ENCODE measurements at places on chromosomes 2 and 18.

GRCh38 chr2:170265321-170265720 is 87.4 kb downstream of the MYO3B start:
- DNase-seq: no peak

DNA sequence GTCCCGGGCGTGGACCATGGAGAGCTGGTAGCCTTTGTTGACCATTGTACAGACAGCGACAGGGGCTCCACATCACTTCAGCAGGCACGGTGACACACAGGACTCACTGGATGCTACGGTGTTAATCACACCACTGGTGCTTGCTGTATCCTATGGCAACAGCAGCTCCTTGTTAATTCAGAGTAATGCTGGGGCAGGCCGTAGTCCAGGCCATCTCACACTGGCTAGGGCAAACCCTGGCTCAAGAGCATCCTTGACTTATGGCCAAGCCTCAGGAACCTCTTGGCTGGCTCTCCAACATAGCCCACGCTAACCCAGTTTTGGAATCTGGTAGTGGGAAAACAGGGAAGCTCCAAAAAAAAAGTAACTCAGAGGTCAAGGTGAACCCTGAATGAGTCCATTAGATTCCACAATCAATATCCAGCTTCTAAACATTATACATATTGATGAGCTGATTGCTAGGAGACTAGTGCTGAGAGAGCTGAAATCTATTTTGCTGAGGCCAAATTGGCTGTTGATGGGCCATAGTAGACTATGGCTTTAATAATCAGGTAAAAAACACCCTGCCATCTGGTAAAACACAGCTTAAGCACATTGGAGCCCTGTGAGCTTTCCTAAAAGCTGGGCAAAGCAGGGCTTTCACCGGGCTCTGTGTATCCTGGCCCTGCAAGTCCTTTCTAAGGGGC is 253.6 kb downstream of the PRKCE start:
- no peak for DNase-seq

DNA sequence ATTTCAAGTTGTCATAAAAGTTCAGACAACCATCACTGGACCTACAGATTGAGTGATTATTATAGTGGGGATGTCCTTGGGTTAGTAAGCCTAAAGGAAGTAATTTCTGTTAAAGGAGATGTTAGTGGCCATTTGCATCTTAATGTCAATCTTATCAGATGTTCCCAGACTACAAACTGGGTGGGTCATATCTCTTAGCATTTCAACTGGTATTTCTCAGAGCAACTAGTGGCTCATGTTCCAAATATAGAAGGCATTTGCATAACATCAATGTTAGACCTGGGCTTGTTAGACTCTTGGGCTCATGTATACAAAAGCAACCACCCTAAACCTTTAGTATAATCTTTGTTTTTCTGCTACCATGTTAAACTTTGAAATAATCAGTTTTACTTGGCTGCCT is 17.9 kb downstream of the PLEKHA3 start:
- DNase-seq: no peak

GRCh38 chr2:234145511-234145910 is 95.0 kb downstream of the SPP2 start:
- DNase-seq: no peak

- DNase-seq: no peak
Observed at GRCh38 chr2:112644933-112645309, 818 bp upstream of the SLC20A1 start.

DNA sequence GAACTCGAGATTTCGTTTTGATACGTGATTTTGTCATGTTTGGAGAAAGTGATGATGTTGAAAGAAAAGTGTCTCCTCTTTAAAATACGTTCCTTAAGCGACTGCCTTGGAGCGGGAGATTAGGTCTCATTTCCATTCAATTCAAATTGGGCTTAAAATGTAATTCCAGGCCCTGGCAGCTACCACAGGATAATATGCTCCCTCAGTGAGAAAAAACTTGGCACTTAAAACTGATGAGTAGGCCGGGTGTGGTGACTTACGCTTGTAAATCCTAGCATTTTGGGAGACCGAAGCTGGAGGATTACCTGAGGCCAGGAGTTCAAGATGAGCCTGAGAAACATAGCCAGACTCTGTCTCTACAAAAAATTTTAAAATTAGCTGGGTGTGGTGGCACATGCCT is 146.3 kb upstream of the L3MBTL4 start:
- no peak for DNase-seq

- no peak for DNase-seq
Observed at GRCh38 chr18:63763831-63764600, 11.2 kb upstream of the SERPINB7 start.

GRCh38 chr2:113229795-113230194 is 48.9 kb downstream of the PAX8 start:
- DNase-seq: no peak

DNA sequence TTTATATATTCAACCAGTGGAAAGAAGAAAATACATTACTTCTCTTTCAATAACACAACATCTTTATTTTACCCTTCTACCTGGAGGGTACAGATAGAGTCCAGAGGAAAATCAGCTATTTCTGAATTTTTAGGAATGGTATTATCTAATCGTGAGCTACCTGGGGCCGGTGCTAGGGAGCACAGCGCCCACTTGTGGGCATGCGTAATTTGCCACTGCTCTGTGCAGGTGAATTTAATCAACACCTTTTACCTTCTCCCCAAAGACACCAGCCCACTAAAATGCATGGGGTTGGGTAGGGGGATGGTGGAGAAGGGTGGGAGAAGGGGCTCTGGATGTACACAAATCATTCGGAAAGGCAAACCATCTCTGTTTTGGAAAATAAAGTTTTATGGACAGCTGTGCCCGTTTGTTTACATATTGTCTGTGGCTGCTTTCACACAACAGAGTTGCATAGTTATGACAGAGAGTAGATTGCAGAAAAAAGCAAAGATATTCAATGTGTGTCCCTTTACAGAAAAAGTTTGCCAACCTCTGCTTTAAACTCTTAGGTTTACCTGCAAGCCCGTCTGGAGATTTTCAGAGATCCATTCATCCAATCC is 51.5 kb upstream of the DCC start:
- no peak for DNase-seq

DNA sequence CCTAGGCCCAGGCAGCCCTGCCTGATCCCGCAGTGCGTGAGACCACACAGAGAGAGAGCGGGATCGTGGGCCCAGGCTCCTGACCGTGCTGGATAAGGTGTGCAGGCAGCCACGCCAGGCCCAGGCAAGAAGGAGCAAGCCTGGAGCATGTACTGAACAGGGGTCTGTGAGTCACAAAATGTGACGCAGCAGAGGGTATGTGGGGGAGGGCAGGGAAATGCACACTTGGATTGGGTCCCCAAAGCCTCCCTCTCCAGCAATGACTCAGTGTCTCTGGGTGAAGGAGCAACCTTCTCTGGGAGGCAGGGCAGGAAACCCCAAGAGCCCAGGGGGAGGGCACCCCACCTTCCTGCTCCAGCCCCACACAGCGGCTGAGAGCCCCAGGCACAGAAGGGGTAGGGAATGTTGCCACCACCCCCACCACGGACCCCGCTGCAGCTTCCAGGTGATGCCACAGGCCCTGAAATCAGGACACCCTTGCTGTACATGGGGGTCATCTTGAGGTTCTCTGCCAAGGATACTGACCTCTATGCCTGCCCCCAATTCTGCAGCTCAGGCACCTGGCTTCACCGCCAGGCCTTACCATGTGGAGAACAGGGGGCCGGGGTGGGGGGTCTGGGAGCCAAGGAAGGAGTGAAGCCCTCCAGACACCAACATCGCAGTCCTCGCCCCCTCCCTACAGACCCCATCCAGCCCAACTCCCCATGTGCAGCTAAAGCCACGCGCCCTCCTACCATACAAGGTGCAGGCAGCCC is 1.3 kb upstream of the GPC1 start:
- DNase-seq: no peak

DNA sequence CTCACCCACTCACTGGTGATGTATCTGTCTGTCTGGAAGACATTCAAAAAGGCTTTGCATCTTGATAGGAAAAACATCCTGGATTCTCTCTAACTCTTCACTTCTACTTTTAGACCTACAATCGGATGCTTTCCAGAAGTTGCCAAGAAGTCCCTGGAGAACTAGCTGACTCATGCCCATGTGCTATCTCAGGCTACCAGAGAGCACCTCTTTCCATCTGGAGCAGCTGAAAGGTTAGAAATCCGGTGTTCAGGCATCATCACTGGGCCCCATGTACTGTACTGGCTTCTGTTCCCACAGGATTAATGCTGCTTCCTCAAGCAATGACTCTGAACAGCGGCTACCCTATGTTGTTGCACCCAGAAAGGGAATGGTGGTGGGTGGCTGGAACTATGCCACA is 259.0 kb downstream of the NBAS start:
- DNase-seq: no peak

DNA sequence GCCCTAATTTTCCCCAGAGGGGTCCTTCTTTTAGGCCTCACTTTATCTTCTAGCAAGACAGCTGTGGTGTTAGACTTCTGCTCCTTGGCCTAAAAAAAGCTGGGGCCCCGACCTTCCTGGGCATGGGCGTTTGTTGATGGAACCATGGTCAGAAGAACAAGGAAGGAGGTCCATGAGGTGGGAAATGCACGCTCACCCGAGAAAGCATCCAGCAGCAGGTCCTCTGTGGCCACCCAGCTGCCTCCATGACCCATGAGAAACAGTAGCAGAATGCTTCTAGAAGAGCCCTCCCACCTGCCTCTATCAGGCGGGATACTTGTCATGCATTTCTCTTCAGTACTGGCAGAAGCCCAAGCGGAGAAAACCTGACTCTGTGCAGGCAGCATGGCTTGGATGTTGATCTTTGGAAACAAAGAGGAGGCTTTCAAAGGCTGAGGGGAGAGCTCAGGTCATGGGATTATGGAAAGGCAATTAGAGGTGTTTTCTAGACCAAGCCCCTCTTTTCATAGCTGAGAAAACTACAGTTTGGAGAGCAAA is 249.1 kb downstream of the FAM210A start:
- DNase-seq: no peak

DNA sequence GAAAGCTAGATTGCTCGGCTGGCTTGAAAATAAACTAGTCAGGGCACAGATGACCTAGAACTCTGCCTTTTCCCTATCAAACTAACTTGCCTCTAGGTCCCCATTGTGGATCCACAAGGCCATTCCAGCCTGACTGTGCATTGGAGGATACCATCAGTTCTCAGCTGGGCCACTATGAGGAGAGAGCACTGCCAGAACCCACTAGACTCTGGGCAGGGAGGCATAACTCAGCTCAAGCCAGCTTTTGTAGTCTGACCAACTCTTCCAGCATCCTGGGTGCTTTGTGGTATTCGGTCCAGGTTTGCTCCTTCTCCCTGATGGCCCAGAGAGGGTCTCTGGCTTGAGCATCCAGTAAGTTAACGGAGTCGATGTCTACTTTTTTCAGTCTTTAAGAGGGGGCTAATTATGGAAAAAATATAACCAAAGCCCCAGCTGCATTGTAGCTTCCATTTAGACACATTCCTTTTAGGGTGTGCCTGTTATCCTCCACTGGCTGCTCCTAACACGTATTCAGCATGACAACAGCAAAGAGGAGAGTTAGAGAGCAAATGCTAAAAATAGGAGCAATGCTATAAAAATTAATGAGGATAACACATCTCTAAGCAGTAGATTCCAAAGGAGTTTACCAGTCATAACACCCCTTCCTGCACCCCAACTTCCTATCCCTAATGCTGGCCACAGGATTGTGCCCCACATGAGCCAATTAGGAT is 15.2 kb downstream of the GKN2 start:
- no peak for DNase-seq

GRCh38 chr2:191790737-191791136 is 56.2 kb downstream of the CAVIN2 start:
- no peak for DNase-seq

GRCh38 chr2:23566241-23567142 is 181.5 kb downstream of the KLHL29 start:
- DNase-seq: no peak

- DNase-seq: no peak
Observed at GRCh38 chr2:121803503-121803902, 48.1 kb downstream of the TSN start.

- DNase-seq: no peak
Observed at GRCh38 chr18:5984245-5984644, 88.9 kb upstream of the TMEM200C start.
